ENCODE measurements at places on chromosomes 4 and X.

DNA sequence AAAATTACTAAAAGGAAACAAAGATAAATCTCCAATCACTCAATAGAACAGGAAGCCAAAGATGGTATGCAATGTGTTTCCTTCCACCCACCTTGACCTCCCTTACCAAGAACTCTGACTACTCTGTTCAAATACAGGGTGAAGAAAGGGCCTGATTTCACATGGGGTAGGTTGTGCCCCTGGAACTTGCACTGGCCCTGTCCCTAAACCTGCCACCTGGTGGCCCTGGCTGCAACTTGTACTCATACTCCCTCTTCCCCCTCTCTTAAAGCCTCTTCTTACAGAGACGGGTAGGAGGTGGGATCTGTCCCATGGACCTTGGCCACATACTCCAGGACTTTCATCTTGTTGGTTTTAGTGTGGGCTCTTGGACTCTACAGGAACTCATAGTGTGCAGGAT, 17.3 kb upstream of the TMEM185A start:
- DNase-seq, result no peak

DNA sequence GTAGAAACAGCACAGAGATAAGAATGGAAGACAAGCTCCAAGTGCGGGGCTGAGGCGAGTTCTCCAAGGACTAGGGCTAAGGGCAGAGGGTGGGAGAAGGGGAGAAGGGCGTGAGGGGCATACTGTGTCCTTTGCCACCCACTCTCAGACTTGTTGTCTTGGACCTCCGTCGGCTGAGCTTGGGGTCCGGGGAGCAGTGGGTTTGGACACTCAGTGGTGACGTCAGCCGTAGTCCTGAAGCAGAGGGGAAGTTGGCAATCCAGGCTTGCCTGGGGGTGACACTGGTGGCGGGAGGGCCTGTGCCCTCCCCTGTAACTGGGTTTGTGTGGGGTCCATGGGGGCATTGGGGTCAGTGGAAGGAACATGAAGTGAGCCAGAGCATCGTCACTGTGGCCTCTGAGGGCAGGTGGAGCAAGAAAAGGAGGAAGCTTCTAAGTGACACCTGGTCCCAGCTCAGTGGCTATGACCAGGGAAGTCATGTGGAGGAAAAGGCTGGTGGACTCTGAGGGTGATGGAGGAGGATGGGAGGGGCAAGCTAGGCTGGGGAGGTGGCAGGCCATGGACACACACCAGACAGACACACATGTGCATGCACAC, 17.6 kb downstream of the CD99 start:
- DNase-seq, result no peak

DNA sequence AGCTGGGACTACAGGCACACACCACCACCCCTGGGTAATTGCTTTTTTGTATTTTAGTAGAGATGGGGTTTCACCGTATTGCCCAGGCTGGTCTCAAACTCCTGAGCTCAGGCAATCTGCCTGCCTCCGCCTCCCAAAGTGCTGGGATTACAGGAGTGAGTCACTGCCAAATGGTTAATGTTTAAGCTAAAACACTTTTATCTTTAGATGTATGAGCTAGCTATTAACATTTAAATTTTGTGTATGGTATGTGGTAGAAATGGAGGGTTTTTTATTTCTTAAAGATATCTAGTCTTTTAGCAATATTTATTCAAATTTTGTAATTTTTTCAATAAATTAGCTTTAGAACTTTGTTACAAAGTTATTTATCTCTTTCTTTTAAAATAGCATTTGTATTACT, 1659.8 kb upstream of the ADGRL3 start:
- no peak for DNase-seq

GRCh38 chr4:26751838-26752237, 108.8 kb upstream of the STIM2 start:
- no peak for DNase-seq
